ENCODE measurements at places on chromosomes 16 and 17. TPM values are rescaled to one million over a fixed set of nuclear protein-coding genes. Genes with fewer than 3 reads are reported as not detected.
A peak's percentile ranks its signal among the peaks of the same experiment; 100 is the strongest.

DNA sequence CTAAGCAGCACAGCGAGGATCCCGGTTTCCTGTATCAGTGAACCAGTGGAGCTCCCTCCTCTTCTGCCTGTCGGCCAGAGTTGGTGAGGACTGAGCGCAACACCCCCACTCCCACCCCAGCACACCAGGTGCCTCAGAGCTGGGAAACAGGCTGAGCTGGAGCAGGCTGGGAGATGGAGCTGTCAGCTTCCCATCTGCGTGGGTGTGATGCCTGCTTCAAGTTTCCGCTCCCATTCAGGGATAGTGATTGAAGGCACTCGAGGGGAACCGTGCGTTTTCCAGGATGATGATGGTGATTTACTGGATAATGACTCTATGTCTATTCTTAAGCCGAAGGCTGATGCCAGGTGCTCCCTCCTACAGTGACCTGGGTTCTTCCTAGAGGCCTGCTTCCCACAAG lies 144.5 kb downstream of the TMEM132E start:
- no peak for DNase-seq

GRCh38 chr17:4448197-4448980 lies 14.6 kb downstream of the SPNS3 start:
- no peak for DNase-seq

- DNase-seq, result peak; percentile 94
Measured at GRCh38 chr17:43367737-43368242, 31.0 kb upstream of the ARL4D start.

DNA sequence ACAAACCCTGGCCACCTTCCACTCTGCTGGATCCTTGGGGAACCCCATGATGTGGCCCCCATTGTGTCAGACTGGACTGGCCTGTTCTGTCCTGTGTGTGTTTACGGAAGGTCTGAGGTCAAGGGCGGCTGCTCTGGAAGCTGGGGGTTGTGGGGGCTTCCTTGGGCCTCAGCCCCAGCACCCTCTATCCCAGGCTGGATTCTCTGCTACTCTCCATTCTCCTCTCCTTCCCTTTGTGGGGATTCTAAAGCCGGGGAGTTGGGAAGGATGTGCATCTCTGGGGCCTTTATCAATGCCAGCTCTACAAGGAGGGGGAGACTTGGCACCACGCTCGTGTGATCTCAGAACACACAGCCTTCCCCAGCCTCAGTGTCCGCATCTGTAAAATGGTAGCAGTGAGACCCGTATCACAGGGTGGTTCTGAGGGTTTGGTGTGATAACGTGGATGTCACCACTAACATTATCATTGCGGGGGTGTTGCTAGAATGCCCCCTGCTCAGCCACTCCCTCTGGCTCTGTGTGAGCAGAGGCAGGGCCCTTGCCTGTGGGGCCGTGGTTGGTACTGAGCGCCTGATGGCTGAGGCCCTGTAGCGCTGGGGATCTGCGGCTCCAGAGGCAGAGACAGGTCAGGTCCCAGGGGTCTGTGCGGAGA lies 18.1 kb downstream of the ADGRG1 start:
- DNase-seq, result no peak

DNA sequence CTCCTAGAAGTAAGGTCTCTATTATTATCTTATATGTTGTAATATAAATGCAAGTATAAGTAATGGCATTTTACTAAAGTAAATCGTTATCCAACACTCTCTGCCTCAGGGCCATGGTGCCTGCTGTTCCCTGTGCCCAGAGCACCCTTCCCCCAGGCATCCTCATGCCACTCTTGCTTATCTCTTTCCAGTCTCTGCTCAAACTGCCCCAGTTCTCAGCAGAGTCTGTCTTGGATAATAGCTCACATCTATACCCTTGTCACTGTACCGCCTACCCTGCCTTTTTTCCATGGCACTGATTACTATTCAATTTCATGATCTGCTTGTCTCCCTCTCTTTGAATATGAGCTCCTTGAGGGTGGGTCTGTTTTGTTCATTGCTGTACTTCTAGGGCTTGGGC lies 31.7 kb downstream of the CDH1 start:
- no peak for DNase-seq

DNA sequence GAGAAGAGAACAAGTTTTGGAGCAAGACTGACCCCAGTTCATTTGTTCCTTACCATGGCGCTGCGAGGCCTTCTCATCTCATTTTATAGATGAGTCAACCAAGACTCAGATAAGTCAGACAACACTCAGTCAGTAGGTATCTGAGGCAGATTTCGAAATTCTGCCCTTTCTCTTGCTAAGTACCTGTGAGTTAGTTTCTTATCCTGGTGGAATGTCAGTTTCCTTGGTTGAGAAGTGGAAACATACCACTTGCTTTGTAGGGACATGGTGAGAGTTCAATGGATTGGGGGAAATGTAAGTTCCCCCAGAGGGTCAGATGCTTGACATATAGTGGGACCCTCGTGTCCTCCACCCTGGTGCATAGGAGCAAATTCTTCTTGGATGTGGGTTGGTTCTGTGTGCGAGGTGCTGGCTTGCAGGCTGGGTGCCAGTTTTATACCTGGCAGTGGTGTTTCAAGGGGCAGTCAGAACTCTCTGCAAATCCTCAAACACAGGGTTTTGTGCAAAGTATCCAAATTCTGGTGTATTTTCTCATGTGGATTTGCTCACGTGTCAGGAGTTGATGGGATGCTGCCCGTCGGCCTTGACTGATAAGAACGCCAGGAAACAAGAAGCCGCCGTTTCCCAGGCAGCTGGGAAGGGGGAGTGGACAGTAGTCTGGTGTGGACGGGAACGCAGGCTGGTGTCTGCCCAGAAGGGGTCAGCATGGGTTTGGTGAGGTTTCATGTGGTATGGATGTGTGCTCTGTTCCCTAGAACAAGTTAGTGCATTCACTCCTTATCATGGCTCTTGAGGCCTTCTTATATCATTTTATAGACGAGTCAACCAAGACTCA lies 61.1 kb upstream of the CIBAR2 start:
- DNase-seq, result peak; percentile 73

DNA sequence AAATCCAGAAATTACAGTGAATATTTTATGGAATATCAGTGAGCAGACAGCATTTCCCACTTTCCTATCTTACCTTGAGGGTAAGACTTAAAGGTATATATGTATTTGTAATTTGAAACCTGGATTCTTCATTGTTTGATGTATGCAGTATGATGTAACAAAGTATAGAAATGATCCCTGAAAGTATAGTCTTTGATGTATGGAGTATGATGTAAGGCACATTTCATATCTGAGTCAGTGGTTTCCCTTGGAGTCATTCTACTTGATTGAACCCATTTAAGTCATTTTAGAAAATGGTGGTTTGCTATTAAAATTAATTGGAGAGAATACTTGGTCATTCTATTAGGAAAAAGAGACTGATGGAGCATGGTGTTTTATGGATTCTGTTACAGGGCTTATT lies 10.1 kb downstream of the AMZ2 start:
- DNase-seq, result no peak

GRCh38 chr16:24580665-24581064 lies 41.3 kb downstream of the RBBP6 start:
- peak; percentile 63 for DNase-seq

DNA sequence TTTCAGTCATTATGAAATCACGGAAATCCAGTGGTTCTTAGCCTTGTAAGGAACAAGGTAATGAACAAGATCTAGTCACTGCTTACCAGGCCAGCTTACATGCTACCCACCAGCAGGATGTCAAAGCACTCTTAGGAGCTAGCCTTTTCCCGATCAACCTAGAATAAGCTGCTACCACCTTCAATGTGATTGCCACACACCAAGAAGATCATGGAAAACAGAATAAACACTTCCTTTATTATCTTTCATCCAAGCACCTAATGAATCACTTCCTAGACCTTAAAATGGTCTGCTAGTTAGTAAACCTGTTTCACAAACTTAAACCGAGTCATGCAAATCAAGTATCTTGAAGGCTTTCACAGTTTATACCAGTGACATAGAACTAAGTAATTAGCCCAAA lies 5.0 kb downstream of the BBS2 start:
- no peak for DNase-seq

GRCh38 chr17:18968945-18969887 lies 17.3 kb downstream of the SLC5A10 start:
- no peak for DNase-seq

- no peak for DNase-seq
Measured at GRCh38 chr16:82167670-82168069, 2.4 kb downstream of the MPHOSPH6 start.

PPY gene
- not detected for total RNA-seq

TMIGD1 gene
- total RNA-seq, result not detected

GPR142 gene
- not detected for total RNA-seq

GLIS2 gene
- total RNA-seq, result 1.1 TPM

MYOCD gene
- total RNA-seq, result 0.06 TPM

EFCAB5 gene
- 0.06 TPM for total RNA-seq
